Karpas-422 (cell line): ENCODE measurements at places on chromosomes 6 and 20.

- H3K4me3 ChIP-seq = no peak overlapping the region
- no peaks in the 10 kb centered on the region for H3K36me3 ChIP-seq
- no peaks in the 10 kb centered on the region for H3K27me3 ChIP-seq
- H3K27ac ChIP-seq = no peak overlapping the region
- H3K4me1 ChIP-seq = no peaks in the 10 kb centered on the region
Observed at GRCh38 chr6:7628909-7629308, 38.9 kb downstream of the SNRNP48 start.

DNA sequence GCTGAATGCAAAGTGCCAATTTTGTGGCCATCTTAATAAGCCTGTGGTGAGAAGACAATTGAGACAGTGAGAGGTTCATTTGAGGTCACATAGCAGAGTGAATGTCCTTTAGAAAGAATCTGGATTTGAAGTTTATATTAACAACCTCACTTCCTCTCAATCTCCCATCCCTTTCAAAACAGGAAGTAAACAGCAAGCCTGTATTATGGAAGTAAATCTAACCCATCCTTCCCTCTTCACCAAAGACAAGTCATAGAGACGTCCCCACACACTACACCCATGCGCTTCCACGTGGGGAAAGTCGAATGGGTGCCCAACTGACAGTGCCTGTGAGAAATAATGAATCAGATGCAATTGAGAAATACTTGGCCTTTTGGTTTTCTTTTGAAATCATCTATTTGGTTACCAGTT lies 28.8 kb upstream of the CCND3 start:
- H3K4me1 ChIP-seq = peaks cover 6% of the 10 kb centered on the region
- no peaks in the 10 kb centered on the region for H3K27me3 ChIP-seq
- no peaks in the 10 kb centered on the region for H3K36me3 ChIP-seq
- no peak overlapping the region for H3K4me3 ChIP-seq
- H3K27ac ChIP-seq = no peak overlapping the region

DNA sequence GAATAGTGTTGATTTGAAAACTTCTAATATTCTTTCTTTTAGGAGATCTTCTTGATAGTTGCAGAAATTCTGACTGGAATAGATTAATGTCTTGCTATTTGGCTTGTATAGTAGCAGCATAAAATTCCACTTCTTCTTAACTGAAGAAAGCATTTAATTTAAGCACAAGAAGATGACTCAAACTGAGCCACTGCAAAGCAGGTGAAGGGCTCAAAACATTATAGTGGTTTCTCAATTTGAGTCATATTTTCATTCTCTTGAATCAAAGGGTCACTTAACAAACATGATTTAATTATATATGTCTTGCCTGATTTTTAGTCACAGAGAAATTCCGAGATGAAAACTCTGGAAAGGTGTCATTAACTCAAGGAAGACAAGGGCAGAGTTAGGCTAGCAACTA lies 239.3 kb downstream of the ZNF217 start:
- no peaks in the 10 kb centered on the region for H3K4me1 ChIP-seq
- no peaks in the 10 kb centered on the region for H3K36me3 ChIP-seq
- H3K4me3 ChIP-seq = no peak overlapping the region
- H3K27me3 ChIP-seq = 0 out of 2 replicates have a peak, but pooled peaks cover 3% of the 10 kb centered on the region

- 0 out of 2 replicates have a peak, but pooled peaks cover 3% of the 10 kb centered on the region for H3K27me3 ChIP-seq
- no peak overlapping the region for H3K4me3 ChIP-seq
- H3K27ac ChIP-seq = no peak overlapping the region
- DNase-seq = no peak
Observed at GRCh38 chr6:12968839-12969558, 252.4 kb downstream of the PHACTR1 start.

DNA sequence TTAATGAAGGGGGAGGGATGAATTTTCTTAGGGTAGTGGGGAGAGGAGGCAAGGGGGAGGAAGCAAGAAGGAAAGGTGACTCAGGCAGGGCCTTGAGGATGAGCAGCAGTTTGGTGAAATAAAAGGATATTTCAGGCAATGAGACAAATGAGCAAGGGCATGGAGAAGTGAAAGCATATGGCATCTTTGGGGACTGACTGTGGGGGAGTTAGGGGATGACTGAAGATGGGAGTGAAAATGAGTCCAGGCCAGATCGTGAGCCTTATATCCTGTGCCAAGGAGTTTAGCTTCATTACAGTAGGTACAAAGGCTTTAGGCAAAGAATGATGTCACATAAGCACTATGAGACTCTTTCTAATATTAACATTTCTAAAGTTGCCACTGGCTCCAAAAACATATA lies 51.9 kb downstream of the ILRUN start:
- H3K4me3 ChIP-seq = no peak overlapping the region
- H3K27ac ChIP-seq = no peak overlapping the region
- H3K4me1 ChIP-seq = peaks cover 11% of the 10 kb centered on the region
- no peak for DNase-seq
- H3K27me3 ChIP-seq = no peaks in the 10 kb centered on the region
- H3K36me3 ChIP-seq = peaks cover 14% of the 10 kb centered on the region; the same call in 1 of the 2 replicates

- peaks cover 76% of the 10 kb centered on the region for H3K4me1 ChIP-seq
- peaks cover 17% of the 10 kb centered on the region for H3K36me3 ChIP-seq
- peak overlapping the region; percentile 73 for H3K4me3 ChIP-seq
- no peak for DNase-seq
- no peaks in the 10 kb centered on the region for H3K27me3 ChIP-seq
Observed at GRCh38 chr20:64077541-64077875, 1.8 kb downstream of the RGS19 start.

DNA sequence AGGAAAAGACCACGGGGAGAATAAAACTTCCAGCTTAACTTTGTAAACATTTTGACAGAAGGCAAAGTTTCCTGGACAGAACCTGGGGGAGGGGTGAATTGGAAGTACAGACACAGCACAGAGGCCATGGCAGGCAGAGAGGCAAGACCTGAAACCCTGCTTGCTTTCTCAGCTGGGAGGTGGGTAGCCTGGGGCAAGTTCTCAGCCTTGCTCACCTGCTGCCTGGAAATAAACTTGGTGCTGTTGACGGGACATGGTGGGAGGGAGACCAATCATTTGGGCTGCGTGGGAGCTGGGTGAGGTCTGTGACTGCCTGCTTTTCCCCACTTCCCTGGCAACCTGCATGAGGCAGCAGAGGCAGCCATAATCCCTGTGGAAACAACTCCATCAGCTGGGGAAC lies 221.3 kb downstream of the MOXD1 start:
- no peaks in the 10 kb centered on the region for H3K27me3 ChIP-seq
- no peaks in the 10 kb centered on the region for H3K4me1 ChIP-seq
- H3K36me3 ChIP-seq = no peaks in the 10 kb centered on the region
- no peak for DNase-seq
- H3K4me3 ChIP-seq = no peak overlapping the region

- DNase-seq = no peak
- H3K27ac ChIP-seq = no peak overlapping the region
- H3K36me3 ChIP-seq = no peaks in the 10 kb centered on the region
Observed at GRCh38 chr20:916825-917224, 691 bp upstream of the ANGPT4 start.

GRCh38 chr20:56181583-56181982 lies 66.9 kb upstream of the MC3R start:
- no peak for DNase-seq
- no peak overlapping the region for H3K27ac ChIP-seq
- no peaks in the 10 kb centered on the region for H3K4me1 ChIP-seq

- H3K4me3 ChIP-seq = no peak overlapping the region
- no peaks in the 10 kb centered on the region for H3K27me3 ChIP-seq
- H3K36me3 ChIP-seq = no peaks in the 10 kb centered on the region
Observed at GRCh38 chr20:24685736-24686135, 216.3 kb downstream of the SYNDIG1 start.

DNA sequence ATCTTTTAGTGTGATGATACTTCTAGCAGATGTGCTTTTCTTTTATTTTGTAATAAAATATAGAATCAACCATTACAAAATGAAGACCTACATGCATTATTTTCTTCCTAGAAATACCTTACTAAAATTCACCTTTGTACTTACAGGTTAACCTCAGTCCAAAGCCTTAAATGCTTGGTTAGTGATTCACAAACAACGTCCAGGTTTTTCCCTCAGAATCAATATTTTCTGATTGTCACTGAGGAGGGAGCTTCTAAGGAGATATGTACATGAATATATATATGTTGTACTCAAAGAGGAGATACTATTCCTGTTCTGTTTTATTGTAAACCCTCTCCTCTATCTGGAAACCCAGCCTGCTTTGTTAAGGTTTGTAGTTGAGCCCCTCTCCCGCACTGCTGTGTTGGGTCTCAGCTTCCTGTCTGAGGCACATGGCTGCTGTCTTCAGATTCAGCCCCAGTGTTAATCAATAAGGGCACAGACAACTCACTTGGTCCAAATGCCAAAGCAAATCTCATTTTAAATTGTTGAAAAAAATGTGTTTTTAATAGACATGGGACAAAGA lies 33.9 kb upstream of the HS3ST5 start:
- no peaks in the 10 kb centered on the region for H3K4me1 ChIP-seq
- H3K4me3 ChIP-seq = no peak overlapping the region
- H3K27ac ChIP-seq = no peak overlapping the region
- H3K27me3 ChIP-seq = peaks cover 2% of the 10 kb centered on the region; the same call in 1 of the 2 replicates

DNA sequence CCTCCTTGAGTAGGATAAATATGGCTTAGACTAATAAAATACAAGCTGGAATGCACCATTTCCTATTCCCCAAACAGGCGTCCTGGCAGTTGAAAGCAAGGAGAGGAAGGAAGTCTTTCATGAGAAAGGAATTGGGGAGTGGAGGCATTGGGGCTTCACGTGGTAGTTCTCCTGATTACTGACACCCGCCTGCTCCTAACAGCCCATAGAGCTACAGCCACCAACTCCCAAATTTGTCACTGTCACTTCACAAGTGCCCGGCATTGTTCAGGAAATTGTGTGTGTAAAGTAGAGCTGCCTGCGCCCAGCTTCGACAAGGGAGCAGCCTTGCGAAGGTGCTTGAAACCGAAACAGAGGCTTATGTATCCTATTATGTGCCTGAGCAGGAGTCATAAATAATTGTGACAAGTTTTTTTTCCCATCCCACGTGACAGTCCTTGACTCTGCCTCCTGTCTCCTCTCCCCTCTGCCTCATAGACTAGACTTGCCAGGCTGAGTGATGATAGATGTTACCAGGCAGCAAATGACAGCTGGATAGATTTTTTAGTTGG lies 301.7 kb upstream of the ZFP64 start:
- no peak overlapping the region for H3K27ac ChIP-seq
- no peaks in the 10 kb centered on the region for H3K4me1 ChIP-seq
- H3K27me3 ChIP-seq = no peaks in the 10 kb centered on the region
- no peak overlapping the region for H3K4me3 ChIP-seq
- H3K36me3 ChIP-seq = no peaks in the 10 kb centered on the region

DNA sequence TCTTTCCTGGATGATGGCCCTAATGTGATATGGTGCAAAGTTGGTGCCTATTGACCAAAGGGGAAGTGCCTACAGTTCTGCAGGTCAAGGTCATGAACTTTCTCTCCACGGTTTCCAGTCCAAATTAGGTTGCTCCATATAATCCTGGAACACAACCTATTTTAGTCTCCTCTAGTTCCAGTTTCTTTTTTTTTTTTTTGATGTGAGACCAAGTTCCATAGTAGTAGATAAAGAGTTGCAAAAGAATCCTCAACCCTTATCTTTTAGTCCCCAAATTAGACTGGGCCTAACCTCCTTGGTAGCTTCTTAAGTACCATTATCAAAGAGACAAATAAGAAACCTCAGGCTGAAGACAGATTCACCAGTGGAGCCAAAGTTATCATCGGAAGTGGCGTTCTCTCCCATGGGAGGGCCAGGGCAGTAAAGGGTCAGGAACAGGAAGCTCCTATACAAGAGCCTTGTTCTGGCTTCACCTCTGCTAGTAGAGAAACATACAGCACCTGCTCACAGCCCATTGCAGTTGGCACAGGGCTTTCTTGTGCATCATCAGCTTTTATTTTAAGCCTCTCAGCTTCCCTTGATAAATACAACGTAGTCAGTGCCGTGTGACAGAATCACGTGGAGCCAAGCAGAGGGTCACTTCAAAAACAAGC lies 132.2 kb upstream of the RREB1 start:
- H3K4me1 ChIP-seq = no peaks in the 10 kb centered on the region
- no peaks in the 10 kb centered on the region for H3K27me3 ChIP-seq
- H3K36me3 ChIP-seq = no peaks in the 10 kb centered on the region

- H3K27me3 ChIP-seq = no peaks in the 10 kb centered on the region
- no peaks in the 10 kb centered on the region for H3K36me3 ChIP-seq
- H3K27ac ChIP-seq = no peak overlapping the region
- no peak overlapping the region for H3K4me3 ChIP-seq
Observed at GRCh38 chr6:108492131-108492766, 68.5 kb upstream of the FOXO3 start.

DNA sequence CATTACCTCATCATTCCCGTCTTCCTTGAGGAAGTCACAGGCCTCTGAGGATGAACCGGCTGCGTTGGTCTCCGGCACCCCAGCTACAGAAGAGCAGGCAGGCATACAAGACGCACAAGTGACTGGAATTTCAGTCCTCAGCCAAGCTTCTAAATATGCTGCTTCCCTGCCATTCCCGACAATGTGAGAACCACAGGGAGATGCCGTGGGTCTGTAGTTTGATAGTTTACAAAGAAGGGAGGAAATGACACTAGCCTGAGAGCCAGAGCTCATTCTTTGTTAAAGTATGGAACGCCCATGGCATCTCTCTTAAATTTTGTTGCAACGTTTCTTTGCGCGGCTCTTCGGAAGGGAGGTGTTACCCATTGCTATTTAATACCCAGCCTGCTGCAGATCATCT lies 25.7 kb downstream of the HEBP2 start:
- no peaks in the 10 kb centered on the region for H3K27me3 ChIP-seq
- no peaks in the 10 kb centered on the region for H3K36me3 ChIP-seq
- no peak overlapping the region for H3K27ac ChIP-seq
- no peaks in the 10 kb centered on the region for H3K4me1 ChIP-seq
- no peak for DNase-seq
- H3K4me3 ChIP-seq = no peak overlapping the region

DNA sequence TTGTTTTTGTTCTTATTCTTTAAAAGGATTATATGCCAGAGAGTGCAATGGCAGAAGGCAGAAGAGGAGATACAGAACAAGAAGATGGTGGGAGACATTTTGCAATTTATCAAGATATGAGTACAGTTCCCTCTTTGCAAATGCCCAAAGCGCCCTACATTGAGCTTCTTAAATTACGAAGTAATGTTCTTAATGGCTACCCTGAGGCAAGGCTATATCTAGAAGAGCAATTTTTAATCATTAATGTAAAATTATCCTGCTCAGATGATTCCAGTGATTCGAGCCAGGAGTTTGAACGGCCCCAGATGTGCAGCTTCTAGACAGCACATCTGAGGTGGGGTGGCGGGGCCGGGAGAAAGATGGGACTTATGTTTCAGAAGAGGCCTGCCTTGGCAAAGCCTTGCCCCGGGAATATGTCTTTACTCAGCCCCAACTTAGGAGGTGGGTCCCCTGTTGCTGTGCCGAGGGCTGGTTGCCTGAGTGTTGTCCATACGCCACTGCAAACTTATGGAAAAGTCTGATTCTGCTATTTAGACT lies 84.9 kb upstream of the MLN start:
- no peak overlapping the region for H3K27ac ChIP-seq
- no peak for DNase-seq
- no peaks in the 10 kb centered on the region for H3K27me3 ChIP-seq
- H3K4me3 ChIP-seq = no peak overlapping the region

GRCh38 chr20:60304931-60305330 lies 346.7 kb downstream of the CDH26 start:
- no peak for DNase-seq
- no peak overlapping the region for H3K4me3 ChIP-seq
- no peaks in the 10 kb centered on the region for H3K4me1 ChIP-seq
- no peaks in the 10 kb centered on the region for H3K36me3 ChIP-seq
- no peaks in the 10 kb centered on the region for H3K27me3 ChIP-seq
- H3K27ac ChIP-seq = no peak overlapping the region

- no peaks in the 10 kb centered on the region for H3K27me3 ChIP-seq
- H3K27ac ChIP-seq = peak overlapping the region; percentile 65
- DNase-seq = peak; percentile 76
- peak overlapping the region; percentile 30 for H3K4me3 ChIP-seq
- no peaks in the 10 kb centered on the region for H3K36me3 ChIP-seq
Observed at GRCh38 chr20:23147964-23148730, 62.0 kb upstream of the CD93 start.
